A172 (cell line): ENCODE measurements at places on chromosomes 16 and 17.

DNA sequence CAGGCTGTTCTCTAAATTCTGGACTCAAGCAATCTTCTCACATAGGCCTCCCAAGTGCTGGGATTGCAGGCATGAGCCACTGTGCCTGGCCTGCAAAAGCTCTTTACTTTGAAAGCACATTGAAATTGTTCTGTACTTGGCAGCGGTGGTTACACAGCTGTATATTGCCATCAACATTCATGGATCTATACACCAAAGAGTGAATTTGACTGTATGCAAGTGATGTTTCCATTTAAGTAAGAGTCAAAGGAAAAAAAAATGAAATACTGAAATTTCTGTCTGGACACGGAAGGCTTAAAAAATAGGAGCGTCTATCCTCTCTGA is 450.6 kb upstream of the PSMD7 start:
- DNase-seq, result no peak

GRCh38 chr17:17150448-17150800 is 55.7 kb downstream of the PLD6 start:
- DNase-seq, result no peak

DNA sequence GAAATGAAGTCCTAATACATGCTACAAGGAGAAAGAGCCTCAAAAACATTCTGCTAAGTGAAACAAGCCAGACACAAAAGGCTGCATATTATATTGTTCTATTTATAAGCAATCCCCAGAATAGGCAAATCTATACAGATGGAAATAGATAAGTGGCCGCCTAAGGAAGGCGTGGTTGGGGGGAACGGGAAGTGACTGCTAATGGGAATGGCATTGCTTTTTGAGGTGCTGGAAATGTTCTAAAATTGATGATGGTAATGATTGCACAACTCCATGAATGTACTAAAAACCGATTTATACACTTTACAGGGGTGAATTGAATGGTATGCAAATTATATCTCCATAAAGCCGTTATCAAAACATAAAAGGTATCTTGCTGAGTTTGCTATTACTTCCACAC is 67.7 kb downstream of the GAS7 start:
- DNase-seq, result no peak

DNA sequence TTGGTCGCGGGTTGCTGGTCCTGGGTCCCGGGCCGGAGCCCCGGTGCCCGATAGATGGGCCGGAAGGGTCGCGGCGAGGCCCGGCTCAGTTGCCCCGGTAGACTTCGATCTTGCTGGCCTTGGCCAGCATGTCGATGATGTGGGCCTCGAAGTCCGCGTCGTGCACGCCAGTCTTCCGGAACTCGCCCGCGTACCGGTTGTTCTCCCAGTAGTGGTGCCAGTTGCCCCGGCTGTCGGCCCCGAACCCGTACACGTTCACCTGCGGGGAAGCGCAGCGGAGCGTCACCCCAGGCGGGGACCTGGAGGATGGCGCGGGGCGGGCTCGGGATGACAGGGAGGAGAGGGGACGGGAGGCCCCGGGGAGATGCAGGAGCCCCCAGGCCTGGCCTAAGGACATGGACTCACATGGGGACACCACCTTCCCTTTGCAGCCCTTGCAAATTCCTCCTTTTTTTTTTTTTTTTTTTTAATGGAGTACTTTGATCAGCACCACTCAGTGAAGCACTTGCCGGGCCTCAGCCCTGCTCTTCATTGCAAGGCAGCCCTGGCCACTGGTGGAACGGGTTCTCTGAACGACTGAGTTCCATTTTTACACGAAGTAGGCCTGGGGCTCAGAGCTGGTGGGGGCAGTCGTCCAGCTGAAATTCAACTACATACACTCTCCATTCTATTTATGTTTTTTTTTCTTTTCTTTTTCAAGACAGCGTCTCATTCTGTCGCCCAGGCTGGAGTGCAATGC is 35.1 kb downstream of the DDX19A start:
- DNase-seq, result no peak

- no peak for DNase-seq
Measured at GRCh38 chr17:17264430-17264829, 16.6 kb downstream of the COPS3 start.

- no peak for DNase-seq
Measured at GRCh38 chr16:73405851-73406250, 357.9 kb upstream of the ZFHX3 start.

GRCh38 chr17:77257169-77257568 is 116.4 kb downstream of the SEC14L1 start:
- no peak for DNase-seq

GRCh38 chr17:45147581-45148182 is 593 bp upstream of the HEXIM1 start:
- peak; percentile 89 for DNase-seq

- no peak for DNase-seq
Measured at GRCh38 chr16:73483076-73483791, 435.3 kb upstream of the ZFHX3 start.

- no peak for DNase-seq
Measured at GRCh38 chr16:13607289-13607688, 312.7 kb upstream of the ERCC4 start.

GRCh38 chr17:83146347-83146746 is 66.9 kb downstream of the METRNL start:
- no peak for DNase-seq

DNA sequence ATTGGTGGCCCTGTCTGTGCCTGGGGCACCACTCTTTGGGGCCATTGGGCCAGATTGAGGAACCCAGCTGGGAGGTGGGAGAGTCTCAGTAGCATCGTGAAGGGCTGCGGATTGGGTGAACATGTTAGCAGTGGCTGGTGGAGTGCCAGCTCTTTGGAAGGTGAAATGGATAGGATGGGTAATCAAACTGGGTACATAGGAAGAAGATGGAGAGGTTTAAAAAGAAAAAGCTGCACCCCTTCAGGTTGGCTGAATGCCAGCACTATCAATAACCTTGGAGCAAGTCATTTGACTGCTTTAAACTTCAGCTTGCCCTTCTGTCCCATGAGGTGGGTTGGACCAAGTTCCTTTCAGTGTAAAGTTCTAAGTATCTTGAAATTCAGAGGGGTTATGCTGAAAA is 95.0 kb downstream of the RPTOR start:
- DNase-seq, result no peak

DNA sequence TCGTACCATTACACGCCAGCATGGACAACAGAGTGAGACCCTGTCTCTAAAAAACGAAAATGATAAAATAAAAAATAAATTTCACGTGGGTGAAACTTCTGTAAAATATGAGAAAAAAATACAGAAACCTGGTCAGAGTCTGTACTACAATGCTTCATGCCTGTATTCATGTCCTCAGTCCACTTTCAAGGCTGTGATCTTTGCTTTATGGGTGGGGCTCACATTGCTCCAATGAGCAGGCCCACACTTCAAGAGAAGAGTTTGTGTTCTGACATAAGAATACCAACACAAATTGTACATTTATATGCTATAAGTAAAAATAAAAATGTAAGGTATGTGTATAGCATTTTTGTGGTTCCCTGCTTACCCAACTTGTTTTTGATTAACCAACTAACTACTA is 32.2 kb upstream of the ABCA3 start:
- no peak for DNase-seq

DNA sequence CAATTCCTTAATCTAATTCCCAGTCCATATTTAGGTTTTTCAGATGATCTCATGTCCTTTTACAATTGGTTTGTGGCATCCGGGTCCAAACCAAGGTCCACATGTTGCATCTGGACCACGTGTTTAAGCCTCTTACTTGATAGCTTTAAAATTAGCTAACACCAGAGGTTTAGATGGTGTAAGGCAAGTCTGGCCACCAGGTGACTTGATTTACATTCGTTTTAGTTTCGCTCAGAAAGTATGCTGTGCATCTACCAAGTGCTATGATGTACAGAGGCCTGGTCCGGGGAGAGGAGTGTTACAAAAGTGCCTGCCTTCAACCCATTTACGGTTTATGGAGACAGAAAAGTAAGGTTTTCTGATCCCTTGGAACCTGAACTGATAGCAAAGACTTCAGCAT is 878 bp upstream of the DNAJA2 start:
- DNase-seq, result no peak

DNA sequence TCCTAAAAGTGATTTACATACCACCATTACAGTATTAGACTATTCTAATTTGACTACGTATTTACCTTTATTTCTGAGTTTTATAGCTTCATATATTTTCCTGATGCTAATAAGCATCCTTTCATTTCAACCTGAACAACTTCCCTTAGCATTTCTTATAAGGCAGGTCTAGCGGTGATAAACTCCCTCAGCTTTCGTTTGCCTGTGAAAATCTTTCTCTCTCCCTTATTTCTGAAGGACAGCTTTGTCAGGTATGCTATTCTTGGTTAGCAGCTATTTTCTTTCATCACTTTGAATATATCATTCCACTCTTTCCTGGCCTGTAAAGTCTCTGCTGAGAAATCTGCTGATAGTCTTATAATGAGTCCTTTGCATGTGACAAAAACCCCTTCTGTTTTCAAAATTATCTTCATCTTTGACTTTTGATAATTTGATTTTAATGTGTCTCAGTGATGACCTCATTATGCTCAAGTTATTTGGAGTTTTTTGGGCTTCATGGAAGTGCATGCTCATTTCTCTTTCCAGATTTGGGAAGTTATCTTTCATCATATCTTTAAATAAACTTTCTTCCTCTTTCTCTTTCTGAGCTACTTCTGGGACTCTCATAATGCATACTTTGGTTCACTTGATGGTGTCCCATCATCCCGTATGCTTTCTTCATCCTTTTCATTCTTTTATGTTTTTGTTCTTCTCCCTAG is 285.4 kb upstream of the PMFBP1 start:
- DNase-seq, result no peak

DNA sequence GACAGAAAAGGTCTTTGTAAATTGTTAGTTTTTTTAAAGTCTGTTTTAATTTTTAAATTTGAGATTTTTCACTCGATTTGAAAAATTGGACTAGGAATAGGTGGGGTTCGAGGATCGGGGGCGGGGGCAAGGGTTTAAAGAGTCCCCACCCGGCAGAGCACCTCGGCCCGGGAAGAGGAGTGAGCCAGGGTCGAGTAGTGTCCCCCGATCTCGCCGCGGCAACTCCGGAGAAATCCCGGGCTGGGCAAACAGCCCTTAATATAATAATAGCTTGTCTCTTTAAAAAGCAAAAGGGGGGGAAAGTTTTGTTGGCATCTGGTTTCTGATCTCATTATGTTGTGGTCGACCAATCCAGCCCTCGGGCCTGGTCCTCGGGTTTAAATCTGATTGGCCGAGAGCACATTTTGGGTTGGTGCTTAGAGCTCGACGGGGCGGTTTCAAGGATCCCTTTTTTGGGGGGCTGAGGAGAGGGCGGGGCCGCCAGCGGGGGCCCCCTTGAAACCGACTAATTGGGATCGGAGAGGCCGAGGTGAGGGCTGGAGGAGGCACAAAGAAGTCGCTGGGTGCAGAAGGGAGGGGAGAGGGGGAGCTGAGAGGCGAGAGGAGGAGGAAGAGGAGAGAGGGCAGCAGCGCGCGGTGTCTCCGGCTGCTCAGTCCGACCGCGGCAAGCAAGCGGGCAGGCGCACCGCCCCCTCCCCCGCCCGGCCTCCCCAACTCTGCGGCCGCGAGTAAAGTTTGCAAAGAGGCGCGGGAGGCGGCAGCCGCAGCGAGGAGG is at the start of gene FZD2:
Gene FZD2 (plus strand): TSS at position 653 of the 775 bp plus-strand sequence. CDS start 205 bp downstream, outside the sequence.
- DNase-seq, result peak; percentile 99

DNA sequence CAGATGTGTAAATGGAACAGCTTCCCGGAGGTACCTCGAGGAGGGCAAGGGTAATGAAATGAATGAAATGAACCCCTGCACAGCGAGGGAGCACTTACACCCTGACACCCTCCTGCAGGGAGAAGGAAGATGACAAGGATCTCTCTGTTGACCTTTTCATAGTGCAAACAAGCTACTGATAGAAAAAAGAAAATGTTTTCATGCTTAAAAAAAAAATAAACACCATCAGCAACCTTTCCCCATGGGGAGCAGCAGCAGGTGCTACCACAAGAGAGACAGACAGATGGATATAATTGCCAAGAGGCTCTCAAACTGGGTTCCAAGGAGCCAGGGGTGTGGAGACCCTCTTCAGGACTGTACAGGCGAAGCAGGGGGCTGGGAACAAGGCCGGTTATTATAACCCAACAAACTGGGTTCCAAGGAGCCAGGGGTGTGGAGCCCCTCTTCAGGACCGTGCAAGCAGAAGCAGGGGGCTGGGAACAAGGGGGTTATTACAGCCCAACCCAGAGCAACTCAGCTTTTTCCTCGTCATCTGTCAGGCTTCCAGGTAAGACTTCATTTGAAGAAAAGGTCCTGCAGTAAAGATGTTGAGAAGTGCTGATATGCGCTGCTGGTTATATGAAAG is 718 bp upstream of the RPH3AL start:
- no peak for DNase-seq

GRCh38 chr17:59620518-59621259 is 994 bp downstream of the CLTC start:
- DNase-seq, result peak; percentile 50

DNA sequence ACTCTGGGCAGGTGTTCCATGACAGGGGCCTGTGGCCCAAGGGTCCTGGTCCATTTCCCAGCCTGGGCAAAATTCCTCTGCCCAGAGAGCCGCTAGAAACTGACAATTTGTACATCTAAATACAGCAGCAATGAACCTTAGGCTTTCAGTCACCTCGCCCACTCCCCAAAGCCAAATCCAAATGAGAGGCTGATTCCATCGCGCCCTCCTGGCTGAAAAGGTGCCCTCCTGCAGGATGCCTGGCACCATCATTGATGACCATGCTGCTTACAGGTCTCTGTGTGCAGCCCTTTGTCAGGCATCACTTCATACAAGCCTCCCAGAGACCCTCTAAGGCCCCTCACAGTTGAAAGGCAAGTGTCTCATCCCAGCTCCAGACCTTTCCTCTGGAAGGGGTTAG is 114.7 kb downstream of the C16orf78 start:
- no peak for DNase-seq

- no peak for DNase-seq
Measured at GRCh38 chr17:36131421-36131820, 27.8 kb downstream of the CCL4 start.

GRCh38 chr17:16460796-16461605 is 31.0 kb downstream of the LRRC75A start:
- DNase-seq, result no peak

DNA sequence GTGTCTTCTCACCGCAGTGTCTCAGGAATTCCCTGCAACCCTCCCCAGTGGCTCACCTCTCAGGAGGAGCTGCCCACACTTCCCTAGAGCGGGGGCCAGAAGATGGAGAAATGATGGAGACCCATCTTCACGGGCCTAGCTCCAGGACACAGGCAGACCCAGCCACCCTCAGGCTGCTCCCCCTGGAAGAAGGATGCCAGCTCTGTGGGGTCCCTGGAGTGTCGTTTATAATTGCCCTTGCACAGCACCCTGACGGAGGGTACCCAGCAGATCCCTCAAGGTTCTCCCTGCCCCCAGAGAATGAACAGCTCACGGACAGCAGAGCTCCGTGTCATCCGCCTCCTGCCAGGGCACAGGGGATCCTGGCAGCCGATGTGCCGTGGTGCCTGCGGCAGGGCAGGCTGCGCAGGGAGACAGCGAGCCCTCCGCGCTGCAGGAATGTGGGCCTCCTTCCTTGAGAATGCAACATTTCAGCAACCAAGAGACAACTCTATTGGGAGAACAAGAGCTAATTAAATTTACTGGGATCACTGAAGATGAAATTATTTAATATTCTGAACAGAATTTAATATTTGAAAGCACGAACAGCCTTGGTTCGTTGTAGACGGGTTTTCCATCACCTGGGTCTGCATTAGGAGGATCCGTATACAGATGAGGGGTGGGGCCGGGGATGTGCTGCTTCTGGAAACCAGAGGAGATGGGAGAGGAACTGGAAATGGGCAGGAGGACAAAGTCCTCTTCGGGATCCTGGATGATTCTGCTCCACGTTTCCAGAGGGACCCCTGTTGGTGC is 21.0 kb upstream of the RBFOX3 start:
- DNase-seq, result no peak

- DNase-seq, result no peak
Measured at GRCh38 chr17:69142175-69142802, 594 bp upstream of the ABCA6 start.

- DNase-seq, result peak; percentile 95
Measured at GRCh38 chr16:20904507-20905081, 4.0 kb downstream of the LYRM1 start.
